ENCODE measurements at places on chromosomes 2 and 18.

DNA sequence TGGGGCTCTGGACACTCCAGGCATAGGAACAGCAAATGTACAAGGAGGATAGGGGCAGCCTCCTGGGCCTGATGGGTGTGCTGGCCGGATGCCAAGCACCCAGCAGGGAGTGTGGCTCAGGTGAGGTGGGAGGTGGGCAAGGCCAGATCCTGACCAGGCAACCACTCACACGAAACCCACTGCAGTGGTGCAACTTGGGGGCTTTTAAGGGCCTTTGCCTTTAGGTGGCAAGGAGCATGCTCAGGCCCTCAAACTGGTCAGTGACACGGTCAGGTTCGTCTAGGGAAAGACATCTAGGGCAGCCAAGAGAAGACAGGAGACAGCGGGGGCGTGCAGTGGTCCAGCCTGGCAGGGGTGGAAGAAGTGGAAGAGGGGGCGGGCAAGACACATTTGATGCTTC is 18.4 kb upstream of the TEX51 start:
- peaks cover 5% of the 10 kb centered on the region for H3K36me3 ChIP-seq
- no peak overlapping the region for H3K4me3 ChIP-seq
- H3K27ac ChIP-seq, result no peak overlapping the region
- H3K27me3 ChIP-seq, result no peaks in the 10 kb centered on the region

DNA sequence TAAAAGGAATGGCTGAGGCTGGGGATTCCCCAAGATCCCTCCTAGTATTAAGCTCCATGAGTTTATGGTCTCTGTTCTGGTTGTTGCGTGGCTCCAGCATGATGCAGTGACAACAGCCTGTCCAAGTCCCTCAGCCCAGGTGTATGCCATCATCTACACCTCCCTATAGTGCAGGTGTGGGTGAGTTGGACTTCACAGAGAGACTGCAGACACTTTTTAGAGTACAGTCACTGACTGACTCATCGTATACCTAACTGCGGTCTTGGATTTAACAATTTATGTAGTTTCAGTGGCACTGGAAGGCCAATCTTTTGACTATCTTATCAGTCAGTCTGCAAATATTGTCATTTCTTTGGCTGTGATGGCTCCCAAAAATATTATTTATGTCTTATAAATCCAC is 415.0 kb downstream of the TMX3 start:
- H3K4me3 ChIP-seq, result no peak overlapping the region
- H3K36me3 ChIP-seq, result peaks cover 5% of the 10 kb centered on the region
- H3K27ac ChIP-seq, result no peak overlapping the region
- no peaks in the 10 kb centered on the region for H3K27me3 ChIP-seq

DNA sequence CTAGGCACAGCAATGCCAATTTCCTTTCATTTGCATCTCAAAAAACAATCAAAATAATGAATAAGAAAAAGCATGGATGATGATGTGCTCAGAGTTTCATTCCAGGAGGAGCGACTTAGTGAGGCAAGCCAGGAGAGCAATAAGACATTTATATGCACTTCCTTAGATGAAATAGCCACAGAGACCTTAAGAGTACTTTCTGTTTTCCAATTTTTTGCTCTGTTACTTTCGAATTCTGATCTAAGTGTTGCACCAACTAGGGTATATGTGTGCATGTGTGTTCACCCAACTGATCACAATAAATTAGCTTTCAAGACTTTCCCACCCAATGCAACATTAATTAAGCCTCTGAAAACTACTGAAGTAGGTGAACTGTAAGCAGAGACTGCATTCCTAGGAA is 709 bp downstream of the RAB27B start:
- peak overlapping the region; percentile 90 for H3K4me3 ChIP-seq
- H3K27ac ChIP-seq, result peak overlapping the region; percentile 86
- no peaks in the 10 kb centered on the region for H3K27me3 ChIP-seq
- H3K36me3 ChIP-seq, result peaks cover 7% of the 10 kb centered on the region
- no peak for DNase-seq
- peaks cover 38% of the 10 kb centered on the region for H3K4me1 ChIP-seq

- no peaks in the 10 kb centered on the region for H3K4me1 ChIP-seq
- H3K4me3 ChIP-seq, result no peak overlapping the region
- no peak overlapping the region for H3K27ac ChIP-seq
- no peaks in the 10 kb centered on the region for H3K36me3 ChIP-seq
- no peaks in the 10 kb centered on the region for H3K27me3 ChIP-seq
Measured at GRCh38 chr2:220188031-220188430, 560.6 kb downstream of the SLC4A3 start.

DNA sequence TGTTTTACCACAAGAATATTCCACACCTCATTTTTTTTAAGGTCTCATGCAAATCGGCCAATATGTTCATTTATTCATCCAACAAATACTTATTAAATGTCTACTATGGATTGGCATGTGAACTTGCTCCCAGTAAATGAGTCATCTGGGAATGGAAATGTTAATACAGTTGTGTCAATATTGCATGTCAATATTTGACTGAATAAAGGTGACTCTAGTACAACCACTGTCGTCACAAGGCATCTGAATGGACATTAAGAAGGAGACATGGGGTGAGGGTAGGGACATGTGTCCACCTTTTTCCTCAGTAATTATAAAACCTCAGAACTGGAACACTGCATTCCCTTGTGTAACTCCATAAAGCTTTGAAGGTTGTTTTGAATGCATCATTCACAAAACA is 365.4 kb downstream of the ADCYAP1 start:
- H3K4me3 ChIP-seq, result no peak overlapping the region
- H3K36me3 ChIP-seq, result no peaks in the 10 kb centered on the region

DNA sequence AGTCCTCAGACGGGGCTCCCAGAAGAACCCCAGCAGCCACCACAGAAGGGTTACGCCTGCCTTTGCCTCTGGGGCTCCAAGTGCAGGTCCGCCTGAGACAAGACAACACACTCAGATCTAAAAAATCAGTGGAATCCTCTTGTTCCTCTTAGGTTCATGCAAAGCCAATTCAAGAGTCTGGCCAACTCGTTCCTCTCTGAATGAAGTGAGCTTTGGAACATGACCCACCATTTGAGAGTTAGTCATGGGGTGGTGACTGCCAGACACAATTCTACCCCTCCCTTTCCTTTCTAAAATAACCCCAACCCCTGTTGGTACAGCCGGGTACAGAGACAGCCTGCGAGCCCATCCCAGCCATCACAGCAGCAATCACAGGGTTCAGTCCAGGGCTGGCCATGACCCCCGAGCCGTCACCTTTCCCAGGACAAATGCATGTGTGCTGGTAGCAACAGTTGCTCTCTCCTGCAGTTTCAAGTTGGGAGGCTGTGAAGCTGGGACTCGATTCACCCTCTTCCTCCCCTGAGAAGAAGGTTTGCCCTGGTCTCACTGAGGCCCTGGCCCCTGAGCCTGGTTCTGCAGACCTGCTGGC is 183.1 kb upstream of the SH3BP4 start:
- no peaks in the 10 kb centered on the region for H3K36me3 ChIP-seq
- H3K27me3 ChIP-seq, result peaks cover 30% of the 10 kb centered on the region
- H3K4me1 ChIP-seq, result no peaks in the 10 kb centered on the region
- DNase-seq, result no peak

GRCh38 chr2:65856928-65857327 is 424.5 kb upstream of the SPRED2 start:
- H3K4me3 ChIP-seq, result no peak overlapping the region
- H3K36me3 ChIP-seq, result no peaks in the 10 kb centered on the region
- H3K27ac ChIP-seq, result no peak overlapping the region
- H3K27me3 ChIP-seq, result no peaks in the 10 kb centered on the region
- no peaks in the 10 kb centered on the region for H3K4me1 ChIP-seq

- H3K4me3 ChIP-seq, result peak overlapping the region; percentile 19
- H3K36me3 ChIP-seq, result peaks cover 23% of the 10 kb centered on the region
- no peak for DNase-seq
- peak overlapping the region; percentile 60 for H3K27ac ChIP-seq
- peaks cover 3% of the 10 kb centered on the region for H3K27me3 ChIP-seq
- H3K4me1 ChIP-seq, result peaks cover 33% of the 10 kb centered on the region
Measured at GRCh38 chr2:173359231-173359630, 4.6 kb downstream of the CDCA7 start.

GRCh38 chr2:19982268-19982667 is 7.6 kb downstream of the WDR35 start:
- H3K4me1 ChIP-seq, result peaks cover 7% of the 10 kb centered on the region
- H3K27me3 ChIP-seq, result no peaks in the 10 kb centered on the region
- peaks cover 10% of the 10 kb centered on the region for H3K36me3 ChIP-seq

DNA sequence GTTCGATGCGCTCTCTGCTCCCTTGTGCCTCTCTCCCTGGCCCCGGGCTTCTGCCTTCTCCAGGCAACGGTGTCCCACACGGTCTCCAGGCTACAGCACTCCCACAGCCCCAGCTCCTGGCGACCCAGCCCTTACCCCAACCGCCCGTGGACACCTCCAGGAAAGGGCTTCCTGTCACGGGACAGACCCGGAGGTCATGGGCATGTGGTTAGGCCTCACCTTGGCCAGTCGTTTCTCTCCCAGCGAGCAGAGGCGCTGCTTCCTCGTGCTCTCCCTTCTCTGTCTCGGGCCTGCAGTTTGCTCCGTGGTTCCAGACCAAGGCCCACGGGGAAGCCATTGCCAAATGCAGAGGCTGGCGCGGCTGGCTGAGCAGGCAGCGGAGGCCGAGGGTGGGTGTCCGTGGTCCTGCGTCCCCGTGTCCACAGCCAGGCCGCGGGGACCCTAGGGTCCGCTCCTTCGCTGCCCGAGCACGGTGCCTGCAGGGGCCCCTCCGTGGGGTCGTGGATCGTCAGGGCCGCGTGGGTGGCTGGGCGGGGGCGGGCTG is 61.0 kb upstream of the IL1RL1 start:
- DNase-seq, result no peak
- H3K4me3 ChIP-seq, result peak overlapping the region; percentile 95
- peaks cover 5% of the 10 kb centered on the region for H3K36me3 ChIP-seq
- H3K27me3 ChIP-seq, result peaks cover 9% of the 10 kb centered on the region
- no peak overlapping the region for H3K27ac ChIP-seq
- H3K4me1 ChIP-seq, result peaks cover 38% of the 10 kb centered on the region

DNA sequence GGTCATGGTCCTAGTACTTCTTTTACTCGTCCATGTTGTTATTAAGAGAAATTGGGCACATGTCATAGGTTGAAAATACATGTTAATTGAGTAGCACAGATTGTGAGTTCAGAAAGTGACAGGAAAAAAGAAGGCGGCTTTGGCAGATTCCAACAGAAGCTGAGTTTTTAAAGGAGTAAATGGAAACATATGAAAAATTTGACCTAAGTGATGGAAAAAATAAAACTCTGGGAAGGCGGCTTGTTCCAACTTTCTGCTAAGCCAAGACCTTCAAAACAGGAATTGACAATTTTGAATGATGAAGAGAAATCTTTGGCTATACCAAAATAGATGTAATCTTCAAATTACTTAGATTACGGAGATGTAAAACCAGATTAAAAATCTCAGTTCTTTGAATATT is 868.0 kb downstream of the EPHA4 start:
- DNase-seq, result no peak
- H3K27me3 ChIP-seq, result peaks cover 18% of the 10 kb centered on the region
- no peak overlapping the region for H3K27ac ChIP-seq
- H3K36me3 ChIP-seq, result peaks cover 11% of the 10 kb centered on the region
- no peaks in the 10 kb centered on the region for H3K4me1 ChIP-seq

- H3K27me3 ChIP-seq, result peaks cover 5% of the 10 kb centered on the region
- no peak overlapping the region for H3K27ac ChIP-seq
- H3K4me1 ChIP-seq, result no peaks in the 10 kb centered on the region
- H3K4me3 ChIP-seq, result peak overlapping the region; percentile 27
Measured at GRCh38 chr2:98869870-98870269, 66.2 kb downstream of the CRACDL start.

DNA sequence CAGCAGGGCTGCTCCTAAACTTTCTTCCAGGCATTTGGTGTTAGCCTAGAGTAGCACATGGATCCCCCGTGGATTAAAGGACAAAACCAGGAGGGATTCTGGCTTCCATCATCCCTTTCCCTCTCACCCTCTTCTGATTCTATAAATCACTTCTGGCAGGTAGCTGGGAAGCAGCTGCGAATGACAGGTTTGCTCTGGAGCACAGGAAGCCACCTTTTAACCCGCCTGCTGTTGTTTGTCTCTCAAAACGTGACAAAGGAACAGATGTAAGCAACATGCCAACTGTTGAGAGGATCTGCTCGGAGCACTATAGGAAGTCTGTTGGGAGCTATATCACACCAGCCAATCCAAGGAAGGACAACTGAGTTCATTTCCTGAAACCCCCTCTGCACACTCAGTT is 101.9 kb downstream of the ACTR2 start:
- no peak overlapping the region for H3K27ac ChIP-seq
- DNase-seq, result no peak
- no peaks in the 10 kb centered on the region for H3K36me3 ChIP-seq
- H3K4me1 ChIP-seq, result peaks cover 3% of the 10 kb centered on the region
- no peak overlapping the region for H3K4me3 ChIP-seq
- H3K27me3 ChIP-seq, result no peaks in the 10 kb centered on the region

GRCh38 chr2:45337481-45337880 is 273.6 kb downstream of the SRBD1 start:
- no peaks in the 10 kb centered on the region for H3K4me1 ChIP-seq
- no peak overlapping the region for H3K27ac ChIP-seq
- no peak overlapping the region for H3K4me3 ChIP-seq

DNA sequence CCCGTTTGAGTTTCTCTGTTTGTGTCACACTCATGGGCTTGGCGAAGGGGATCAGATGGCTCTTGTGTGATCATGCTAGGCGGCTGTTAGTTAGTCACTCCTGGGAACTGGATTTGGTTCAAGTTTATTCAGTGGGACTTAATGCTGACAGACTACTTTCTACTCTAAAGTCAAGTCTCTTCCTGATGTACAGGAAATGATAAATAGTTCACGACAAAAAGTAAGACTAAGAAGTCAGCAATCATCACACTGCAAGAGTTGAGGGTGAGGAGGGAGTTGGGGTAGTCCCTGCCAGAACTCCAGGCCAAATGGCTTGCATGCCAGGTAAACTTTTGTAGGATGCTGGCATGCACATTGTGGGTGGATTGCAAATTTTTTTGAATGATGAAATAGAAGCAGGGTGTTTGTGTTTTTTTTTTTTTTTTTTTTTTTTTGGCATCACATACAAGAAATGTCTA is 25.1 kb upstream of the CCL20 start:
- no peaks in the 10 kb centered on the region for H3K4me1 ChIP-seq
- no peak for DNase-seq
- no peak overlapping the region for H3K27ac ChIP-seq
- H3K4me3 ChIP-seq, result no peak overlapping the region
- H3K27me3 ChIP-seq, result peaks cover 31% of the 10 kb centered on the region

GRCh38 chr2:215423234-215423633 is 12.6 kb downstream of the FN1 start:
- H3K36me3 ChIP-seq, result no peaks in the 10 kb centered on the region
- H3K4me3 ChIP-seq, result no peak overlapping the region
- H3K27me3 ChIP-seq, result peaks cover 20% of the 10 kb centered on the region
- H3K4me1 ChIP-seq, result no peaks in the 10 kb centered on the region
- no peak for DNase-seq

DNA sequence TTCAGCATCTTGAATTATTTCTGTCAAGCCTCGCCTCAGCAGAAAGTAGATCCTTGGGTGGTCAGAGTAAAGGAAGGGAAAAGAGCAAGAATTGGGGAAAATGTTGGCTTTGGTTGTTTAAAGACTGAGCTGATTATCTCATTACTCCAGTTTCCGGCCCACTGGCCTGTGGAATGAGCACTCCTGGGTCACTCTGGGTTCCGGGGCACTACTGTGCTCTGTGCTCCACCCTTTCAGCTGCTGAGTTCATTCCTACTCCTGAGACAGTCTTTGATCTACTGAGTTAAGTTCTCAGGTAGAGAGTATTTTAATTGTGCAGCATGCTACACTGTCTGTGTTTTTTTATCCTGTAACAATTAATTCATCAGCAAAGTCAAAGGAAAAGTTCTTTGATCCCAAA is 427.7 kb downstream of the CDH2 start:
- no peaks in the 10 kb centered on the region for H3K36me3 ChIP-seq
- no peak overlapping the region for H3K4me3 ChIP-seq
- H3K27me3 ChIP-seq, result no peaks in the 10 kb centered on the region
- no peaks in the 10 kb centered on the region for H3K4me1 ChIP-seq
- no peak for DNase-seq

All from natural killer cell treated with Interleukin-12 subunit alpha and Interleukin-12 subunit beta and Interleukin-15 and Interleukin-18, amount 100 ng/mL, for 72 hours (primary cell).